Activated CD4-positive, alpha-beta T cell treated with anti-CD3 and anti-CD28 coated beads, Interleukin-2, Interleukin-6, amounts not matched to agents 100 ng/mL and 50 ng/mL, durations not matched to agents 16 hours and 8 hours (primary cell): ENCODE measurements at places on chromosomes 16 and 17.

DNA sequence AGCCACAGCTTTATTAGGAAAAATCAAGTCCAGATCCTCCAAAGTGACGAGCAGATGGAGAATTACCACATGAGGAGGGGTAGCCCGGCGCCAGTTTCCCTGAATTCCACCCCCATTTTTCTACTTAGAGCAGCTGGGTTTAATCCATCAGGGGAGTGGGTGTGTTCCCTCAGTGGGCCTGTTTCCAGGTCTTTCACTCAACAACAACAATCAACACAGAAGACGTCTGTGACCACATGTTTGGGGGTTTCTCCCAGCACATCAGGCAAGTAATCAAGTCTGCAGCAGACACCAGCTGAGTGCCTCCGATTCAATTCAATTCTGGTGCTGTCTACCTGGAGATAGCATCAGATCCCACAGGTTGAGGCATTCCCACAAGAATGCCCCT lies 6.8 kb downstream of the SLC6A2 start:
- DNase-seq = no peak

GRCh38 chr17:16471295-16471694 lies 20.7 kb downstream of the LRRC75A start:
- no peak for DNase-seq

- no peak for DNase-seq
Observed at GRCh38 chr16:78216166-78216745, 116.8 kb downstream of the WWOX start.

- no peak for DNase-seq
Observed at GRCh38 chr16:220021-220420, 9.2 kb downstream of the LUC7L start.

DNA sequence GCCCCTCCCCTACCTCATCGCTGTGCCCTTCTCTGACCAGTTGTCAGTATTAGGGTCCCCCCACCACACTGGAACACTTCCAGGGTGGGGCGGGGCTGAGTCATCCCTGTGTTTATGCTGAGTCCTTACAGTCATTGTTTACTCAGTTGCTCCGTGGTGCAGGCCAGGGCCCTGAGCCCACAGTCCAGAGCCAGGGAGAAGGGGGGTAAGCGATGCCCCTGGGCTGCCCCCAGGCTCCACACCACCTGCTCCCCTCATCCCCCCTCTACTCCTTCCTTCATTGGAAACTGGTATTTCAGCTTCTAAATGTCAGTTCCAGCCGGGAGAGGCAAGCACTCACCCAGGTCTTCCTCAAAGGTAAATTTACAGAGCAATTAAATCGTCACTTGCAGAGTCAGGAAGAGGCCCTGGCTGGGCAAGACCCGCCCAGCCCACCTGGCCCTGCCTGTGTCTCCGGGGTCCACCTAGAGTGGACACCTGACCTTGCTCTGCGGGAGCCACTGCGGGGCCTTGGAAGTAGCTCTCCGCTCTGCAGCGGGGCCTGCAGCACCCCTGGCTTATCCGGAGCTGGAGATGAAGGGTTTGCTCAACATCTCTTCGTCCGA lies 4.8 kb downstream of the ATP2A3 start:
- no peak for DNase-seq

GRCh38 chr17:49053171-49053829 lies 56.1 kb downstream of the IGF2BP1 start:
- DNase-seq = no peak

DNA sequence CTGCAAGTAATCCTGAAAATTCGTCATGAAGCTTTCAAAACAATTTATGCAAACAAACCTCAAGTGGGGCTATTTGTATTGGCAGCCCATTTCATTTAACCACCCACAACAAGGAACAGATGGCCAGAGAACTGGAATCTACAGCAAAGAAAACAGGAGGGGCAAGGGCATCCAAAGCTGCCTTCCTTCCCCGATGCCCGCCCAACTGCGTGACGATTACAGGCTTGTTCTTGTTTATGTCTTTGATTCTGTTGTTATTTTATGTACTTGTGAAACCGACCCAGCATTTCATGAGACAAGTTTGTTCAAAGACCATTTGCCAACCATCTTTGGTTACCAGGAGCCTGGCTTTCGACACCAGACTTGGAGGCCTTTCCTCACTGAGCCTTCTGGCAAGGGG lies 59.1 kb upstream of the IRX6 start:
- no peak for DNase-seq

DNA sequence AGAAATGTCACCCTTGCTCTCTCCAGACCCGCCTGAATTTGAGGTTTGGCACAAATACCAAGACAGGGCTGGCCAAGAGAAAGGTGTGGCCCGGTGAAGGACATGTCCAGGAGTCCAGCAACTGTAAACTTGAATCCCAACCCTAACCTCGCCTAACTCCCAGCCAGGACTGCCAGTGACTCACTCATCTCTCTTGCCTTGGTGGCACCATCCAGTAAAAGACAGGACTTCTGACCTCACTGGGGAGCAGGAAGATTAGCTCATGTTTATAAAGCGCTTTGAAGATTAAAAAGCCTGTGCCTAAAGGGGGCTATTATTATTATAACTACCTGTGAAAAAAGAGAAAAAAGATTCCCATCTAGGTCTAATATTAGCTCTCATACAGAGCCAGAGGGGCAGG lies 335.3 kb downstream of the SOX9 start:
- DNase-seq = no peak
